Omental fat pad (tissue), 4 donors: ENCODE measurements at places on chromosomes 7 and 10.

DNA sequence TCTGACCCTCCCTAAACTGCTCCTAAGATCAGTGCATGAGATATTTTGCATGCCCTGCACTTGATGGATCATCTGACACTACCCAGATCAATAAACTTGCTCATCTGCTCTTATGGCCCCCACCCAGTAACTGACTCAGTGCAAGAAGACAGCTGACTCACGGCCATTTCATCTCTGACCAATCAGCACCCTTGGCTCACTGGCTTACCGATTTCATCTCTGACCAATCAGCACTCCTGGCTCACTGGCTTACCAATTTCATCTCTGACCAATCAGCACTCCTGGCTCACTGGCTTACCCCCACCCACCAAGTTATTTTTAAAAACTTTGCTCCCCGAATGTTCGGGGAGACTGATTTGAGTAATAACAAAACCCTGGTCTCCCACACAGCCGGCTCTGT is 37.2 kb upstream of the OPTN start:
- no peak for DNase-seq

GRCh38 chr10:118793545-118793944 is 38.8 kb upstream of the CACUL1 start:
- no peak for DNase-seq

- DNase-seq, result no peak
These were observed 118.9 kb downstream of the CDH23 start for GRCh38 chr10:71515531-71516172.

DNA sequence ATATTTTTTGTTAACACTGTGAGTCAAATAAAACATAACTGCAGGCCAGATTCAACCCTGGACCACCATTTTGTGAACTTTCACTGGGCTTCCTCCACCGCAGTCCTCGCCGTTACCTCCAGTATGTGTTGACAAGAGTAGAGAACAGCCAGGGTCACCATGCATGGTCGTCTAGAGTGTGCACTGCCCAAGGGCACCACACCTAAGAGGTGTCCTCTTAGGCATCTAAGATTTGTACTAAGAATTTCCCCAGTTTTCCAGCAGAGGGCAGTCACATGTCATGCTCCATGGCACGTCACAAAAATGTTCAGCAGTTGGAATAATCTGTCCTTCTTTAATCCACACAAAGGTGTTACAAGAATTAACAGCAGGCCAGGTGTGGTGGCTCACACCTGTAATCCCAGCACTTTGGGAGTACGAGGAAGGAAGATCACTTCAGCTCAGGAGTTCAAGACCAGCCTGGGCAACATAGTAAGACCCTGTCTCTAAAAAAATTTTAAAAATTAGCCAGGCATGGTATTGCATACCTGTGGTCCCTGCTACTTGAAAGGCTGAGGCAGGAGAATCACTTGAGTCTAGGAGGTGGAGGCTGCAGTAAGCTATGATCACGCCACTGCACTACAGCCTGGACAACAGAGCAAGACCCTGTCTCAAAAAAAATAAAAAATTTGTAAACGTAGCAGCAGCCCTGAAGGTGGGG is 71.2 kb upstream of the FOXK1 start:
- no peak for DNase-seq

- no peak for DNase-seq
These were observed 455.7 kb downstream of the DGKB start for GRCh38 chr7:14446829-14447228.

DNA sequence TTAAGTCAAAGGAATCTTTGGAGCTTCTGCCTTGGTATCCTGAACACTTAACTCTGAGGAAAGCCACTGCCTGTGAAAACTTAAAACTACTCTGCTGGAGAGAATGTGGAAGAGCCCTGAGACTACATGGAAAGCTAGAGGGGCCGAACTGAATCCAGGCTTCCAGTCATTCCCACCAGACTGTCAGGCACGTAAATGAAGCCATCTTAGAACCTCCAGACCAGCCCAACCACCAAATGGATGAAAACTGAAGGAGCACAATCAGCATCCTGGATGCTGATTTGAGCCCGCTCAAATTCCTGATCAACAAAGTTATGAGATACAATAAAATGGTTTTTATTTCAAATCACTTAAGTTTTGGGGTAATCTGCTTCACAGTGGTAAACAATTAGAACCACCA is 30.8 kb downstream of the TNPO3 start:
- no peak for DNase-seq

- no peak for DNase-seq
These were observed 179.6 kb downstream of the ADK start for GRCh38 chr10:74330646-74331045.

- no peak for DNase-seq
These were observed 107.4 kb upstream of the INSYN2A start for GRCh38 chr10:127303746-127304145.

DNA sequence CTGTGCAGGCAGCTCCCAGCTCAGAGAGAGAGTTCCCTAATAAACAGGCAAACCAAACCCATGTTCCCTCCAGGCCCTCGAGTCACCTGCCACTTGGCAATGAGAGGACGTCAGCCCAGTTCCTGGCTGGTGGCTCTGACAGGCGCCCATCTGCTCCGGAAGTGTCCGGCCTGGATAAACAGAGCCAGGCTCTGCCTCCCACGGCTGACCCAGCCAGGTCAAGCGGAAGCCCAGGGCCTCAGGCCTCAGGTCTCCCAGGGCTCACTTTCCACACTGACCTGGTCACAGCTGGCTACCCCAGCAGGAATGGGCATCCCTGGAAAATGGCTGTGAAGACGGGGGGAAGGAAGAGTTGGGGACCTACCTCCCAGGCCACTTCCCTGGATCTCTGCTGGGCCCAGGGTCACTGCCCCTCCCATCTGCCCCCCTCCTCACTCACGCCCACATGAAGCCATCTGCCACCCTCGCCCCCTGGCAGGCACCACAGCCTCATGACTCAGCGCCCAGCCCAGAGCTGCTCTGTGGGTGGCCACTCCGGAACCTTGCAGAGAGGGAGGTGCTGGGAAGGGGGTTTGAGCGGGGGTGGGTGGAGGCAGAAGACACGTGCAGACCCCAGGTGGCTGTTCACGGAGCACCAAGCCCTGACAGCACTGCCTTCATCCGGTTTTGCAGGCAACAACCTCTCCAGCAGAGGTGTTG is 37.4 kb upstream of the DUSP5 start:
- no peak for DNase-seq

DNA sequence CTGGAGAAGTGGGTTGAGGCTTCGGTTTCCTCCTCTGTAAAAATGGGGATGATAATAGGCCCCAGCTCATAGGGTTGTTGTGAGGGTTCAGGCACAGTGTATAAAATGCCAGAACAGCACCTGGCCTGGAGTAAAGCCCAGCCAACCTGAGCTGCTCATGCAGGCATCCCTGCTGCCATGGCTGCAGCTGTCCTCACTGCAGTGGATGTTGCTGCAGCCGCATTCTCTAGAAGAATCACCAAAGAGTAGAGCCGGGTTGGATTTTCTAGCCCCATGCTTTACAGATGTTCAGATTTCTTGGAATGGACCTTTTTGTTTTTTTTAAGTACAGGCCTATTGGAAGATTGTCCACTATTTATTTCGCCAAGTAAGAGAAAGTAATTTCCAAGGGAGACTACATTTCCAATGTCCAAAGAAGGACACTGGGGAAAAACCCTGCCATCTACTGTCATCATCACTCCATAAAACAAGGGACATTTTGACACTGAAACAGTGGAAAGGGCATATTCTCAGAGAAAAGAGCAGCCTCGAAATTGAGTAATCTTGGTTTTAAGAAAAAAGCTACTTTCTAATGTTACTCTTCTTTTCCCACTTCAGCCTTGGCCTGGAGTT is 147.5 kb upstream of the TCF7L2 start:
- no peak for DNase-seq

- DNase-seq, result no peak
These were observed 912.2 kb downstream of the GRID1 start for GRCh38 chr10:85454386-85454785.

GRCh38 chr7:153886506-153887441 is 165.4 kb upstream of the DPP6 start:
- no peak for DNase-seq

DNA sequence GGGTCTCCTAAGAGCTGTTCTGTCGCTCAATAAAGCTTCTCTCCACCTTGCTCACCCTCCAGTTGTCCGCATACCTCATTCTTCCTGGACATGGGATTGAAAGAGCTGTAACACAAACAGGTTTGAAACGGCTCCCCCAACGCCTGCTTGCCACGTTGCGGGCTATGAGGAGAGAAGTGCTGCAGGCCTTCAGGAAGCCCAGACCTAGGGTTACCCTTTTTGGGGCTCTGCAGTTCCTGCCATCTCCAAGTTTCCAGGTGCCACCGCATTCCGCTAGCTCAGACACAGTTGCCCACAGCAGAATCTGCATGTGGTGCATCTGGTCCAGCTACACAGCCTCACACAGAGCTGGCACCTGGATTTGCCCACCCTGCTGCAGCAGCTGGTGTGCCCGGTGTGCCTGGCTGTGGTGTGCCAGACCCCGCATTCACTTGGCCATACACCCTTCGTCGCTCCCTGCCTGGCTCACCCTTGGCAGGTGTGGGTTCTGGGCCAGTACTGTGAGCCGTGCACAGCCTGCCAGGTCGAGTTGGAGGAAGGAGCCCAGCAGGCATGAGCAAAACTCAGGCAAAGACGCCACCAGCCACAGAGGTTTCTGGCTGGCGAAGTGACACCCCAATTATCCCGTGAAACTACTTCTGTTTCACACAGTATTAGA is 253.2 kb upstream of the SEMA3A start:
- DNase-seq, result no peak

GRCh38 chr7:139691253-139691781 is 86.5 kb downstream of the HIPK2 start:
- DNase-seq, result no peak

- DNase-seq, result no peak
These were observed 122.9 kb downstream of the SAMD9 start for GRCh38 chr7:92994901-92995300.

DNA sequence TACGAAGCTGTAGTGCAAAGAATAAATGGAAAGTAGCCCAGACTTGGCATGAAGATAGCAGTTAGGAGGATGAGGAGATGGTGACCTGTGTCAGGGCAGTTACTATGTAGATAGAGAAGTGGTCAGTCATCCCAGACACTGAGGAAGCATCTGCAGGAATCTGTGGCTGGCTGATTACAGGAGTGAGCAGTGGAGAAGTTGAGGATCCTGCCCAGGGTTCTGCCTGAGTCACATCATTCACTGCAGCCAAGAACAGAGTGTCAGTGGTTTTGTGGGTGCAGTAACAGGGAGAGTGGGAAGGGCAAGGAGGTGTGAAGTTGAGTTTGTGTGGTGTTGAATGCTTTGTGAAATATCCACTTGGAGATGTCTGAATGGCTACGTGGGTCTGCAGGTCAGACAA is 676.4 kb upstream of the NRP1 start:
- DNase-seq, result no peak

GRCh38 chr10:80487791-80488538 is 33.9 kb downstream of the TSPAN14 start:
- DNase-seq, result no peak

- no peak for DNase-seq
These were observed 136.2 kb downstream of the PLXDC2 start for GRCh38 chr10:19952224-19953010.

GRCh38 chr7:155803418-155804376 is 8.6 kb downstream of the SHH start:
- no peak for DNase-seq

GRCh38 chr10:105239311-105240219 is 598.5 kb downstream of the SORCS3 start:
- no peak for DNase-seq

GRCh38 chr10:101216207-101217043 is 12.8 kb downstream of the LBX1 start:
- no peak for DNase-seq

GRCh38 chr10:14325325-14325955 is 5.3 kb downstream of the FRMD4A start:
- peak; percentile 31 for DNase-seq

DNA sequence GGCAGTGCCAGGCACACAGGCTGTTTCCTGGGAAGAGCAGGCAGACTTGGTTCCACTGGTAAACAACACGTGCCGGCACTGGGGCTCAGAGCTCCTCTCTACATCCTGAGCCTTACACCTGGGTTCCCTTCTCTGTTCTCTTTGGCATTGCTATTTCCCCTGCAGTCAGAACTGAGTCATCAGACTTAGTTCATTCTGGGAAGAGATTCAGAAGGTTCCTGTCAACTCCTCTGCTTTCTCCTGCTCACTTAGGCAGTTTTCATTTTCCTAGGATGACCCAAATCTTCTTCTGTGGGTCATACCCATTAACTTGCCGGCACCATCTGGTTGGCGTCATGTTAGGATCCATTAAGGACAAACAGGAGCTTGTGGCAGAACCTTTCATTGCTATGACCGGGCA is 33.4 kb upstream of the LRRC18 start:
- DNase-seq, result no peak

DNA sequence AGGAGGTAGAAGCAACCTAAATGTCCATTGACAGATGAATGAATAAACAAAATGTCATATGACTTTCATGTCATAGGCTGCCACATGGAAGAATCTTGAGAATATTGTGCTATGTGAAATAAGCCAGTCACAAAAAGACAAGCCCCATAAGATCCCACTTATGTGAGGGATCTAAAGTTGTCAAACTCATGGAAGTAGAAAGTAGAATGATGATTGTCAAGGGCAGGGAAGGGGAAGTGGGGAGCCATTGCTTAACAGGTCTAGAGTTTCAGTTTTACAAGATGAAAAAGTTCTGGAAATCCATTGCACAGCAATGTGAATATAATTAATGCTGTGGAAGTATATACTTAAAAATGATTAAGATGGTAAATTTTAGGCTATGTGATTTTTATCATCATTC is 229.3 kb upstream of the KMT2E start:
- no peak for DNase-seq

- DNase-seq, result no peak
These were observed 149.2 kb downstream of the TRIL start for GRCh38 chr7:28808796-28809533.
